Pancreas (tissue), 10 donors: ENCODE measurements at places on chromosomes 3 and 15. TPM values are rescaled to one million over a fixed set of nuclear protein-coding genes. Genes with fewer than 3 reads are reported as not detected.

GRCh38 chr15:42332331-42332730 lies 27.0 kb upstream of the CAPN3 start:
- H3K4me1 ChIP-seq = no peaks in the 10 kb centered on the region
- no peaks in the 10 kb centered on the region for H3K27me3 ChIP-seq
- no peak overlapping the region for H3K4me3 ChIP-seq
- H3K27ac ChIP-seq = no peak overlapping the region

C2CD4A gene
- total RNA-seq = 3.6 TPM

GOLGA8M gene
- 1.4 TPM for total RNA-seq

- H3K27ac ChIP-seq = no peak overlapping the region
- no peak overlapping the region for H3K4me3 ChIP-seq
- DNase-seq = no peak
- no peaks in the 10 kb centered on the region for H3K4me1 ChIP-seq
Measured at GRCh38 chr3:123390865-123391600, 57.9 kb downstream of the ADCY5 start.

DNA sequence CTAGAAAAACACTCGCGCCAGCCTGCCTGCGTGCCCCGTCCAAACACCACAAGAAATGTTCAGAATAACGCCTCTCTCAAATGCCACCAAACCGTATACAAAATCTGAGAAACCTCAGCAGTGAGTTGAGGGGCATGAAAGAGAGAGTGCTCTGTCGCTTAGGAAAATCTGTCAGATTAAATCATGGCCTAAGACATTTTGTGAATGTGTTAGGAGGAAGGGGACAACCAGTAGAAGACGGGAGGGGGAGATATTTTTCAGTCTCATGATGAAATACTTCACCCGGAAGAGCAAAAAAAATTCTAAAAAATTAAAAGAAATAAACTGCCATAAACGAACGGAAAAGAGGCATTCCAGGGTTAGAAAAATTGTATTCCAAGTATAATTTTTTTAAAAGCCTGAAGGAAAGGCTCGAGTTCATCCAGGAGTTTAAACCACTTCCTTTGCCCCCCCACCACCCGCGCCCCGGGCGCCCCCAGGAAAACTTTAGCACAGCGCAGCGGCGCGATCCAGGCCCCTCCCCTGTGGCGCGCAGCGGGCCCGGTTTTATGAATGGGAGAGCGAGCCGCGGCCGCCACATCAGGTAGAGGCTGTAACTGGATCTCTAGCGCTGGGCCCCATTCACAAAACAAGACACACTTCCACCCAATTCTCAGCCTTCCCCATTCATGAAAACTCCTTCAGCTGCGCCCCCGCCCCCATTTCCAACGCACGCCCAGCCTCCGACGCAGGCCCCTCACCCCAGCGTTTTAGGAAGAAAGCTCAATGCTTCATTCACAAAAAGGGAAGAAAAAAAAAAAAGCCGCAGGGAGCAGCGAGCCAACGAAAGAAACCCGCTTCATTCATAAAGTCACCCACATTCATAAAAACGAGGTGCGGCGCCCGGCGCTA lies 1.4 kb downstream of the ETV5 start:
- H3K4me3 ChIP-seq = peak overlapping the region; percentile 94
- DNase-seq = peak; percentile 79
- no peaks in the 10 kb centered on the region for H3K36me3 ChIP-seq

MAGEL2 gene
- 1.0 TPM for total RNA-seq

- H3K4me3 ChIP-seq = no peak overlapping the region
- H3K4me1 ChIP-seq = peaks cover 10% of the 10 kb centered on the region
- H3K27ac ChIP-seq = no peak overlapping the region
- H3K27me3 ChIP-seq = no peaks in the 10 kb centered on the region
Measured at GRCh38 chr3:123759871-123760270, 124.3 kb downstream of the MYLK start.

DNA sequence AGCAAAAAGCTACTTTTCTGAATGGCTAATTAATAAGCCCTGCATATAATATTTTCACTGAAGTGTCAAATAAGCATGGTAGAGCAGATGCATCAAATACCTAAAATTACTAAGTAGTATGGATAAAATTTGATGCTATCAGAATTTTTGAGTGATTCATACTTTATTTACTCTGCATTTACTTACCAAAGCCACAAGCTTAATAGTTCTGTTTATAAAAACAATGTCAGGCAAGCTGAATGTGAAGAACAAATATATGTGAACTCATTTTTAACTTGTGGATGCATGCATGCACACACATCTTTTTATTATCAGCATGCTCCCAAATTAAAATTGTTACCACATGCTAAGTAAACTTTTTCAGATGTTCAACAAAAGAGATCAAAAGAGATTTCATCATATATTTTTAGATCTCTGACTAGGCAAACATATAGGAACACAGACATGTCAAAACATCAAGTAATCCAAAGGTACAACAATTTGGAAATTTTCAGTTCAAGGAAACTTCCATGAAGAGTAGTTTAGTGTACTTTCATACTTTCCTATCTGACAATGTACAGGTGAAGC lies 969.4 kb downstream of the ROBO1 start:
- no peaks in the 10 kb centered on the region for H3K27me3 ChIP-seq
- no peak for DNase-seq
- no peaks in the 10 kb centered on the region for H3K4me1 ChIP-seq
- no peaks in the 10 kb centered on the region for H3K36me3 ChIP-seq

CSTA gene
- not detected for total RNA-seq

GRCh38 chr15:32817577-32817976 lies 99.8 kb downstream of the GREM1 start:
- H3K4me3 ChIP-seq = no peak overlapping the region
- H3K27me3 ChIP-seq = no peaks in the 10 kb centered on the region
- H3K36me3 ChIP-seq = no peaks in the 10 kb centered on the region
- DNase-seq = no peak
- no peak overlapping the region for H3K27ac ChIP-seq
- H3K4me1 ChIP-seq = no peaks in the 10 kb centered on the region

SYNM gene
- total RNA-seq = 3.4 TPM

GRCh38 chr3:127674101-127674721 lies 1.5 kb downstream of the ABTB1 start:
- no peaks in the 10 kb centered on the region for H3K4me1 ChIP-seq
- H3K36me3 ChIP-seq = no peaks in the 10 kb centered on the region
- H3K27ac ChIP-seq = no peak overlapping the region
- no peaks in the 10 kb centered on the region for H3K27me3 ChIP-seq
- peak overlapping the region; percentile 93 for H3K4me3 ChIP-seq

TM4SF18 gene
- 10.6 TPM for total RNA-seq

REC114 gene
- not detected for total RNA-seq

CCRL2 gene
- total RNA-seq = 1.5 TPM

IL5RA gene
- total RNA-seq = 0.14 TPM

DNA sequence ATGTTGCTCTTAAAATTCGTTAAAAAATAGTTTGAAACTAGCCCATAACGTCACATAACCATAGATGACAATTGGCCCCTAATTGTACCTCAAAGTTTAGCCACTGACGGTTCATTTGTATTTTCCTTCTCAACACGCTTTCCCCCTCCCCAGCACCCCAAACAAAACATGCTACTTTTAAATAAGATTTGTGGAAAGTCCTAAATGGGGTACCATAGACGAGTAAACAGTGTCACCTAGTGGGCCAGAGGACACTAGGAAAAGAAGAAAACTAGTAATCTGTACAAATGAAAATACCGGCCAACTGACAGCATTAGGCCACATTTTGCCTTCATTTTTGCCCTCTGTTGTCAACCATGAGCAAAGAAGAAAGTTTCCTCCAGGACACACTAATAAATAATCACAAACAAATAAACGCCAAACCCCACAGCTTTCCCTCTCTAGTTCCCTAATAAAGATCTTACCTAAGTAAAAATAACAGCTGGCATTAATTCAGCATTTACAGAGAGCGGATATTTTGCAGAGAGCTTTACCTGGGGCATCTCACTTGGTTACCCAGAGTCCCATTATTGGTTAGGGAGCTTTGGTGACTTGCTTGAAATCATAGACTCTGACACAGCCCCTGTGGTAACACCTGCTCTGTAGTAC lies 175.1 kb upstream of the ATP11B start:
- no peak for DNase-seq
- H3K4me3 ChIP-seq = no peak overlapping the region
- no peaks in the 10 kb centered on the region for H3K36me3 ChIP-seq
- no peaks in the 10 kb centered on the region for H3K27me3 ChIP-seq

ACTRT3 gene
- 0.75 TPM for total RNA-seq

GRCh38 chr3:51434746-51435327 lies 43.8 kb downstream of the RBM15B start:
- H3K27me3 ChIP-seq = no peaks in the 10 kb centered on the region
- H3K4me1 ChIP-seq = no peaks in the 10 kb centered on the region
- DNase-seq = no peak
- H3K4me3 ChIP-seq = no peak overlapping the region

DNA sequence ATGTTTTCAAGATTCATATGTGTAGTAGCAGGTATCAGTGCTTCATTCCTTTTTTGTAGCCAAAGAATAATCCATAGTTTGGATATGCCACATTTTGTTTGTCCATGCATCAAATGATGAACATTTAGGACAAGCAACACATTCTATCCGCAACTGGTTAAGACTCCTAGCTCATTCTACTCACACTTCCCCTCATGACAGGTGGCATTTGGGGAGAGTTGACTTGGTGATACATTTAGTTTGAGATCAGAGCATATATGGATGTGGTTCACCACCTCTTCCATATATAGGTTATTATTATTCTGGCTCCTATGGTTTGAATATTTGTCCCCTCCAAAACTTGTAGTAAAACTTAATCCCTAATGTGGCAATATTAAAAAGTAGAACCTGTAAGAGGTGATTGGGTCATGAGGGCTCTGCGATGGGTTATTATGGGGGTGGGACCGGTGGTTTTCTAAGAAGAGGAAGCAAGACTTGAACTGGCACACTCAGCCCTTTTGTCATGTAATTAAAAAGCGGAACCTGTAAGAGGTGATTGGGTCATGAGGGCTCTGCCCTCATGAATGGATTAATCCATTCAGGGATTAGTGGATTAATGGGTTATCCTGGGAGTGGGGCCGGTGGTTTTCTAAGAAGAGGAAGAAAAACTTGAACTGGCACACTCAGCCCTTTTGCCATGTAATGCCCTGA lies 75.3 kb upstream of the HRH1 start:
- no peak overlapping the region for H3K4me3 ChIP-seq
- DNase-seq = no peak
- H3K36me3 ChIP-seq = no peaks in the 10 kb centered on the region
- no peak overlapping the region for H3K27ac ChIP-seq

CAPN3 gene
- 2.3 TPM for total RNA-seq

GPR160 gene
- total RNA-seq = 11.2 TPM

CD80 gene
- 0.32 TPM for total RNA-seq

- H3K36me3 ChIP-seq = no peaks in the 10 kb centered on the region
- no peaks in the 10 kb centered on the region for H3K27me3 ChIP-seq
- no peak overlapping the region for H3K4me3 ChIP-seq
- H3K27ac ChIP-seq = no peak overlapping the region
- DNase-seq = no peak
- no peaks in the 10 kb centered on the region for H3K4me1 ChIP-seq
Measured at GRCh38 chr3:22942981-22943380, 260.1 kb upstream of the UBE2E2 start.

GRCh38 chr3:41237907-41238306 lies 38.6 kb downstream of the CTNNB1 start:
- no peak overlapping the region for H3K27ac ChIP-seq
- H3K36me3 ChIP-seq = peaks cover 69% of the 10 kb centered on the region
- no peaks in the 10 kb centered on the region for H3K27me3 ChIP-seq

WDR72 gene
- total RNA-seq = 4.3 TPM

DNA sequence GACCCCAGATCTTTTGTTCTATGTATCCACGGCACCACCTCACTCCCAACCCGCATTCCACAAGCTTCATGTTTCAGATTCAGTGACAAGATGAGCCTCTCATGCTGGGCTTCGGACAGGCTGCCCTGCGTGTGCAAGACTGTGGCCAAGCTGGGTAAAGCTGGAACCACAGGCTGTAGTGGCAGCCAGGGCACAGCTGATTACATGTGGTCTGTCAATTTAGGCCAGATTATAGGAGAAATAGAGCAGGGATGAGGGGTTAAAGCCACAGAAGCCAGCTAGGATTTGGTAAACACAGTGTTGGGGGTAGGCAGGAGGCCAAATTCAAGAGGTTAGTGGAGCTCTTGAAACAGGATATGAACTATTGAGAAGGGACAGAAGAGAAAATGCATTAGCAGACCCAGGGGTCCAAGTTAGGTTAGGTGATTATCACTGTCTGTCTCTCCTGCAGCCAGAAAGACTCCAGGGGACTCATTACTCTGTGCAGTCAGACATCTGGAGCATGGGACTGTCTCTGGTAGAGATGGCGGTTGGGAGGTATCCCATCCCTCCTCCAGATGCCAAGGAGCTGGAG lies 12.9 kb downstream of the SNAPC5 start:
- H3K27ac ChIP-seq = no peak overlapping the region
- no peak overlapping the region for H3K4me3 ChIP-seq
- DNase-seq = no peak
- no peaks in the 10 kb centered on the region for H3K27me3 ChIP-seq
- H3K36me3 ChIP-seq = no peaks in the 10 kb centered on the region

- H3K4me3 ChIP-seq = no peak overlapping the region
- H3K27me3 ChIP-seq = peaks cover 27% of the 10 kb centered on the region
Measured at GRCh38 chr15:77821188-77821958, 188.7 kb upstream of the LINGO1 start.

DNA sequence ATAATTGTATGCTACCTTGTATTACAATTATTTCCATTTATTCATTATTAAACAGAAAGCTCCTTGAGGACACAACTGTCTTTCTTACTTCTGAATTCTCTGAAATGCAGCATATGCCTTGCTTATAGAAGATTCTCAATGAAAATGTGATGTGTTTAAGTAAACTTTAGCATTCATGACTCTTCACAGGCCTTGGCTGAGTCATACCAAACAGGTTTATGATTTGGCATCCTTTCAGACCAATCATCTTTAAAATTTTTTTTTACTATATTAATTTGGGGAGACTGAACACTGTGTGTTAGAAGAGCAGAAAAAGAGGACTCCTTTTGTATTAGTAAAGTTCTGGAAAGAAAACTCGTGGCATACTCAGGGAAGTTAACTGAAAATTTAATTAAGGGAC lies 6.4 kb upstream of the GALK2 start:
- DNase-seq = no peak
- no peak overlapping the region for H3K4me3 ChIP-seq
- no peak overlapping the region for H3K27ac ChIP-seq
- H3K27me3 ChIP-seq = no peaks in the 10 kb centered on the region
- no peaks in the 10 kb centered on the region for H3K36me3 ChIP-seq

RPUSD2 gene
- 3.0 TPM for total RNA-seq

DNA sequence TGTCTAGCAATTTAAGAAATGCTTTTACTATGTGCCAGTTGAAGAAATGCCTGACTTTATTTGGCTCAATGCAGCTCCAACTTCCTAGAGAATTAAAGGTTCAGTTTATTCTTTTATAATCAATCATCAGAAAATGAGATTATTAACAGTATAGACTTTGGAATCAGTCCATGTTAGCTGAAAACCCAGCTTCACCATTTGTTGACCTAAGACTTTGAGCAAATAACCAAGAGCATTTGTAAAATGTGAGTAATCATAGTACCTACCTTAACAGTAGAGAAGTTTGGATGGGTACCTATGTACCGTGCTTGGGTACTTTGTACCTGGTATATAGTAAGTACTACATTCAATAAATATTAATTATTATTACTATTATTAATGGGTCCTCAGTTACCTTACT lies 105.9 kb downstream of the RARB start:
- H3K36me3 ChIP-seq = no peaks in the 10 kb centered on the region
- no peaks in the 10 kb centered on the region for H3K4me1 ChIP-seq
- no peak overlapping the region for H3K27ac ChIP-seq

SLC22A14 gene
- not detected for total RNA-seq
